ENCODE measurements at places on chromosomes 5 and 9. TPM values are rescaled to one million over a fixed set of nuclear protein-coding genes. Genes with fewer than 3 reads are reported as not detected.

Gene LRRC14B
- not detected for total RNA-seq

Gene SPATA31C2
- total RNA-seq = not detected

Gene MYMK
- total RNA-seq = not detected

Gene RPL7A
- 2,043 TPM for total RNA-seq

Gene DDX4
- total RNA-seq = not detected

Gene SLCO4C1
- not detected for total RNA-seq

Gene URM1
- 100 TPM for total RNA-seq

Gene MAMDC2
- total RNA-seq = 0.85 TPM

Gene TMEM171
- total RNA-seq = 5.0 TPM

Gene CD14
- total RNA-seq = 0.33 TPM

Gene FOXD4L5
- 0.42 TPM for total RNA-seq

Gene KIAA1958
- 5.0 TPM for total RNA-seq

Gene BARHL1
- total RNA-seq = not detected

Gene GABRA1
- not detected for total RNA-seq

Gene PLAC8L1
- total RNA-seq = 0.80 TPM

Gene ANKRD34B
- not detected for total RNA-seq

Gene OSMR
- total RNA-seq = 12.8 TPM

Gene MAN1B1
- 75.3 TPM for total RNA-seq

Gene IFNA2
- not detected for total RNA-seq

Gene ZNF474
- not detected for total RNA-seq

Gene PLK2
- 250 TPM for total RNA-seq

Gene P4HA2
- total RNA-seq = 37.6 TPM

Gene GRM6
- not detected for total RNA-seq

Gene CCDC171
- 1.6 TPM for total RNA-seq

Gene UNC13B
- total RNA-seq = 46.2 TPM

Gene FAM78A
- 26.6 TPM for total RNA-seq

Gene SPATA31D4
- not detected for total RNA-seq

Gene CYLC2
- total RNA-seq = not detected

Gene ROR2
- total RNA-seq = not detected

Gene CDC20B
- total RNA-seq = 0.14 TPM

Gene IRX1
- not detected for total RNA-seq

Gene LSM11
- 6.1 TPM for total RNA-seq

Gene ANKRD31
- total RNA-seq = not detected

Gene VCAN
- total RNA-seq = 0.35 TPM

Gene STPG3
- total RNA-seq = not detected

Gene TEK
- 38.9 TPM for total RNA-seq

Gene PCDHA7
- total RNA-seq = not detected

Gene TMEM174
- total RNA-seq = not detected

Gene SYK
- total RNA-seq = not detected

Gene POLR3G
- 15.0 TPM for total RNA-seq

All from endothelial cell of umbilical vein (primary cell).